Effector memory CD4-positive, alpha-beta T cell (primary cell): ENCODE measurements at places on chromosomes 2 and 18.
A peak's percentile ranks its signal among the peaks of the same experiment; 100 is the strongest.

DNA sequence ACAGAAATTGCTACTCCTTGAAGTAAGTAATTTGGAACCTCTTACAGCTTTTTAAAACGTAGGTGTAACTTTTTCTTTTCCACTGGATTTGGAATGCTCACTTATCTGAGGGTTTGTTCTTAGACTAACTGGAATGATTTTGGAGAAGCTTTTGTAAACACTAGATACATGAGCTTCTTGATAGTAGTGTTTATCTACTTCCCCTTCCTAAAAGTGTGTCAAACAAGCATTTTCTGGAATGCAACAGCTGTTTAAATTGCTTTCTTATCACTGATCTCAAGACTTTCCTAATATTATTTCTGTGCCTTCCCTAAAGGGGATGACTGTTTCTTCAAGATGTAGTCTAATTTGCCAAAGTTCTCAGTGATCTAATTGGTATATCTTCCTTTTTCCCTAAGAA lies 282.6 kb downstream of the CCDC178 start:
- no peak for DNase-seq

DNA sequence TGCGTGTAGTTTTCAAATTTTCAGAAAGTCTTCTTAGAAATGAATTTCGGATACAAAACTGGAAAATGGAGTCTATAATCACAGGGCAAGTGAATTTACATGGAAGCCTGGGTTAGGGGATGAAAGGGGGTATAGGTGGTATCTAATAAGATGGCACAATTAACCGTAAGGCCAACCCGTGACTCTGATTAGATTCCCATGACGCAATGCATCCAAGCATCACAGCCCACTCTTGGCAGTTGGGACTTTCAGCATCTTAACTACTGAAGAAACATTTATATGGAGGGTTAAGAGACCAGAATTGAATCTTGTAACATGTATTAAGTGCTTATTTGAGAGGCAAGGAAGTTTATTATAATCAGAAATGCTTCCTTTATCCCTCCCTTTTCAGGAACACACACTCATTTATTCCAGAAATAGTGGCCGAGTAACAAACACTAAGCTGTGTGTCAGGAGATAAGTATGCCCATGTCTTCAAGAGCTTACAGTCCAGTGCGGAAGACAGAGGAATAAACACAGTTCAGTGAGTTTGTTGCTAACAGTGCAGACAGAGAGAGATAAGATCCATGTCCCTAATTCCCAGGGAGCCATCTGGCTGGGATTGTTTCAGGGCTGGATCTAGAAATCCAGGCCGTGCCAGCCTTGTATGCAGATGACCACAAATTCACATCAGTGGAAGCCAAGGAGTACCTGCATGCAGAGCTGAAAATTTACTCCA lies 151.2 kb downstream of the ANTXR1 start:
- DNase-seq, result no peak

GRCh38 chr2:79960519-79960918 lies 344.0 kb downstream of the LRRTM1 start:
- DNase-seq, result no peak

DNA sequence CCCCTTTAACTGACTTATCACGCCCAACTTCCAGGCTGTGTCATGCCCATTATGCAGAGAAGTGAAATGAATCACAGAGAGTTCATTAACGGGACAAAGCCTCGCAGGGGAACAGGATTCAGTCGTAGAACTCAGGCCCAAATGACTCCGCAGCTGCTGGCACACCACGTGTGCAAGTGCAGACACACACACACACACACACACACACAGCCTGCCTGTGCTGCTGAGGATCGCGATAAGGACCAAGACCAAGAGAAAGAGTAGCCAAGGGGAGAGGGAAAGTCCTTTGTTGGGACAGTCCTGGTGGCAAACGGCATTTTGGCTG lies 90.0 kb upstream of the TAF1B start:
- peak; percentile 28 for DNase-seq
